ENCODE measurements at places on chromosomes 7 and 10. TPM values are rescaled to one million over a fixed set of nuclear protein-coding genes. Genes with fewer than 3 reads are reported as not detected.

DNA sequence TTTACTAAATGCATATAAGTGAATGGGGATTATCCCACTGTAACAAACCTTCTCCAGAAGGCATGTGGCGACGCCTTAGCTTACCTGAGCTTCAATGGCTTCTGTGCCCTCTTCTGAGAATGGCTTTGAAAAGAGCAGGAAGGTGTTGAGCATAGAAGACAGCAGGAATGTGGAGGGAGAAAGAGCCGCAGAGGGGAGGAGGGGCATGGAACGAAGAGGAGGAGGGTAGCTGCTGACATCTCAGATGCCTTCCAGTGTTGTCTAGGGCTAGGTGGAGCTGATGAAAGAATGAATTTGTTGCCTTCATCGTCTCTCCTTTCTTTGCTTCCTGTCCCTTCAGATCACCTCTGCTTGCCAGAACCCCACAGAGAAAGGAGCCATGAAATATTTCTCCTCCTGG lies 86.2 kb downstream of the ITIH5 start:
- DNase-seq, result no peak

DNA sequence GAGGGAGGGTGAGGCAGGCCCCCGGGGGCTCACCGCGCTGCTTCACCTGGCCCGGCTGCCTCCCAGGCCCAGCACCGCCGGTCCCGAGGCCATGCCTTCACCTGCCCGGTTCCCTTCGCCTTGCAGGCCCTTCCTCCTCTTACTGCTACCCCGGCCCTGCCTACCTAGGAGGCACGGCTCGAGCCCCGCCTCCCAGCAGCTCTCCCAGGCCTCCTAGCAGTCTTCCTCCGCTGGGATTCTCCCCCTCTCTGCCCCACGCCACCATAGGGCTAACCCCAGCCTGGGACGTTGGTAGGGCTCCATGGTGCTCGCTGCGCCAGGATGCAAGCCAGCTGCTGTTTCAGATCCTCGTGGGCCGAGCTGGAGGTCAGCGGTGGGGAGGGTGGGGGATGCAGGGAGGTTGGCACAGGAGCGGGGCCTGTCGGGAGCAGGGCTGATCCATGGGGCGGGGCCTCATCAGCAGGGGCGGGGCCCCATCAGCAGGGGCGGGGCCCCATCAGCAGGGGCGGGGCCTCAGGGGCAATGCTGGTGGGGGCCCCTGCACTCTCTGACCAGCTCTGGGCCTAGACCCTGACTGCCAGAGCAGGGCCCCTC lies 63.3 kb downstream of the RASGEF1A start:
- no peak for DNase-seq

- no peak for DNase-seq
Measured at GRCh38 chr7:159091041-159091440, 53.6 kb downstream of the VIPR2 start.

DNA sequence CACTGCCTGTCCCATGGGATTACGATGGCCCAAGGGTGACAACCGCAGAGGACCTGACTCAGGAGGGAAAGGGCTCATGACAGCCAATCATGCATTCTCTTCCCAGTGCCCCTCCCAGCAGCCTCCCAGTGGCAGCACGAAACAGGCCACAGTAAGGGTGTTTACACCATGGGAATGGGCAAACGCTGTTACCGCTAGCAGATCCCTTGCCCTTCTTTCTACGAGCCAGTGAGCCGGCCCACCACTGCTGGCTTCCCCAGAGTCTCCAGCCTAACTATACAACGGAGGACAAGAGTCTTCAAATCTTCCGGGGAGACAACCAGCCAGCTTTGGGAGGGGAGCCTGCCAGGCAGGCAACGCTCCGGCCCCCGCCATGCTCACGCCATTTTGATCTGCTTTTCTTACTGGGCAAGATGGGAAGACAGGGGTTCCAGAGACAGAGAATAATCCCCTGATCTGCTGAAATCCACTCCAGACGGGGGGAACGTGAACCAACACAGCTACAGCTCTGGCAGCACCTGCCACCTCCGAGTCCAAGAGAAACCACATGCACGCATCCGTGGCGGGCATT lies 69.8 kb downstream of the SLC29A4 start:
- no peak for DNase-seq

- no peak for DNase-seq
Measured at GRCh38 chr10:7075110-7075509, 335.7 kb downstream of the SFMBT2 start.

- DNase-seq, result peak; percentile 86
Measured at GRCh38 chr10:59536167-59537014, 173.3 kb downstream of the SLC16A9 start.

DNA sequence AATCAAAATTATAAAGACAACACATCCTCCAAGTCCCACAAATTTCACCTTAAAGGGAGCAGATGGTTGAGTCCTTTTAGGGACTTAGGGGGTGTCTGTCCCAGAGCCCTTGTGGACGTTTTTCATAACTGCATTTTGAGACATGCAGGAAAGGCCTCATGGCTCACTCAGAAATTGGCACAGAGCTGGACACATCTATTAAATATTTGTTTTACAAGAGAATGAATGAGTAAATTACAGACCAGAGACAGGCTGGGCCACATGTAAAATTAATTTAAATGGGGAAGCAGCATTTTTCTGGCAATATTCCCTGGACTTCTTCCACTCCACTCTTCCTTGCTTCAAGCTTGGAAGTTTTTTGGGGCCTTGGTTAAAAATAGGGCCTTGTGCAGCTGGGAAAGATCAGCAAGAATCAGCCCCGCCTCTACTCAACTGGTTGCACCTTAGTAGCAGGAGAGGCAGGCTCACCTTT lies 20.0 kb downstream of the LAMB1 start:
- DNase-seq, result no peak

- DNase-seq, result no peak
Measured at GRCh38 chr7:531777-532176, 12.1 kb upstream of the PDGFA start.

GRCh38 chr7:1463676-1464223 lies 4.5 kb upstream of the MICALL2 start:
- no peak for DNase-seq

GRCh38 chr10:109456566-109457301 lies 466.6 kb downstream of the XPNPEP1 start:
- DNase-seq, result no peak

DNA sequence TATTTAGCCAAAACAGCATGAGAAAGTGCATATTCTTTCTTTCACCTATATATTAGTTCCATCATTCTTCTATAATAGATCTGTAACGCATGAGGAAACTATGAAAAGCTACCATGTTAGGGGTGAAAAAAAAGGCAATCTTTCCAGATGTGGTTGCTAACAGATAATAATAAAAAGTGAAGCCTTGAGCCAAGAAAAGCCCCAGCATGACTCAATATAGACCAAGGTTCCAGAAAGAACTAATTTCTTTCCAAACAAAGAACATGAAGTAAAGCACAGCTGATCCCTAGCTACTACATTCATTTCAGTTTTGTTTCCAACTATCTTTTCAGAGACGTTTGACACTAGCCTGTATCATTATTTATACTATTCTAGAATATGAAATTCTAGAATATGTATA lies 16.4 kb downstream of the ARL4A start:
- DNase-seq, result no peak

DNA sequence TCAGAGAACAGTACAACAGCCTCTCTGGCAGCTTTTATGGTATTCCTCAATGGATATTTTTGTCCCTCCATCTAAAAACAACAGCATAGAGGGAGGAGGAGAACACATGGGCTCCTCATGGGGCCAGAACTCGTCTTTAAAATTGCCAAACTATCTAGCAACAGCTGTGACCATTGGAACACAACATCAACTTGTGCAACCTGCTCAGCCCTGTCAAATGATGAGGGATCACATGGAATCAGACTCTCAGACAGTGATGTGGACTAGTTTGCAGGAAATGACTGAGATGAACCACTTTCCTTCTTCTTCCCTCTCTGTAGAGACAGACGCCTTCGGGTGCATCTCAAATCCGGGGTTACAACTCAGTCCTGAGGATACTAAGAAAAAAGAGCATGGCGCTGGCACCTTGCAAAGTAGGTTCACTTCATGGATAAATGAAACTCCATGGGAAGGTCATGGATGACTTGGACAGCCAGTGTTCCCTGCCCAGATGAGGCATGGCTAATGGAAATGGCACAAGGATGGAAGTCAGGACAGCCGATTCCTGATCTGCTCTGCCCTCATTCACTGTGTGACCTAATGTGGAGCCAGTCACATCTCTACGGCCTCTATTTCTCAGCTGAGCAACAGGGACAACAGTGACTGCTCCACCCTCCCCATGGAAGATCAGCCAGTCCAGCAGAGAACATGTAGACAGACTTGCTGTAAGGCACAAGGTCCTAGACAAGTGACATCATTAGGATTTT lies 24.6 kb upstream of the DGKI start:
- no peak for DNase-seq

DNA sequence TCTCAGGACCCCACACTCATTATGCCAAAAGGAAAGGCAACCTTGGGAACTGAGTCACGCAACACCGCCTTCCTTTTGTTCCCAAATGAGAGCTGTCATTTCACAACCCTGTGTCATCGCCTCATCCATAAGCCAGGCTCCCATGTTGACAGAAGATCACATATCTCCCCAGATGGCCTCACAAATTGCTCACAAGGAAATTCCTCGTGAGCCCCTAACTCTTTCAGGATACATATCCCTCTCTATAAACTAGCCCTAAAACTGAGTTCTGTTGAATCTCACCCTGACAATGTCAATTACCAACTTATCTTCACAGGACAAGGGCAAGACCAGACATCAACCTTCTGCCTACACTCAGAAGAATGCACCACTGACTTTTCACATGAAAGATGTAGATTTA lies 22.6 kb downstream of the CCDC3 start:
- no peak for DNase-seq

DNA sequence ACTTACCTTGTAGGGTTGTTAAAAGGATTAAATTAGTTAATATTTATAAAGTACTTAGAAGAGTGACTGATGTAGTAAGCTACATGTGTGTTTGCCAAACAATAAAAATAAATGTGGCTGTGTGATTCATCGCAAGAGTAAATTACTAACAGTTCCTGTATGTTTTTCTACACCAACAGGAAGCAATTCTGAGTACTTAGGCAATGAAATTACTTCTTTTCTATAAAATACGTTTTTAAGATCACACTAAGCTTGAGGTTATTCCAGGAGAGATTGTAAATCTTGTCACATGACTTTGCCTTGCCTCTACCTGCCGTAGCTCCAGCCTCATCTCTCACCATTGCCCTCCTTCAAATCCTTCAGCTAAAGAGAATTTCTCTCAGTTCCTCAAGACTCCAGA lies 18.1 kb upstream of the GSTK1 start:
- DNase-seq, result peak; percentile 19

DNA sequence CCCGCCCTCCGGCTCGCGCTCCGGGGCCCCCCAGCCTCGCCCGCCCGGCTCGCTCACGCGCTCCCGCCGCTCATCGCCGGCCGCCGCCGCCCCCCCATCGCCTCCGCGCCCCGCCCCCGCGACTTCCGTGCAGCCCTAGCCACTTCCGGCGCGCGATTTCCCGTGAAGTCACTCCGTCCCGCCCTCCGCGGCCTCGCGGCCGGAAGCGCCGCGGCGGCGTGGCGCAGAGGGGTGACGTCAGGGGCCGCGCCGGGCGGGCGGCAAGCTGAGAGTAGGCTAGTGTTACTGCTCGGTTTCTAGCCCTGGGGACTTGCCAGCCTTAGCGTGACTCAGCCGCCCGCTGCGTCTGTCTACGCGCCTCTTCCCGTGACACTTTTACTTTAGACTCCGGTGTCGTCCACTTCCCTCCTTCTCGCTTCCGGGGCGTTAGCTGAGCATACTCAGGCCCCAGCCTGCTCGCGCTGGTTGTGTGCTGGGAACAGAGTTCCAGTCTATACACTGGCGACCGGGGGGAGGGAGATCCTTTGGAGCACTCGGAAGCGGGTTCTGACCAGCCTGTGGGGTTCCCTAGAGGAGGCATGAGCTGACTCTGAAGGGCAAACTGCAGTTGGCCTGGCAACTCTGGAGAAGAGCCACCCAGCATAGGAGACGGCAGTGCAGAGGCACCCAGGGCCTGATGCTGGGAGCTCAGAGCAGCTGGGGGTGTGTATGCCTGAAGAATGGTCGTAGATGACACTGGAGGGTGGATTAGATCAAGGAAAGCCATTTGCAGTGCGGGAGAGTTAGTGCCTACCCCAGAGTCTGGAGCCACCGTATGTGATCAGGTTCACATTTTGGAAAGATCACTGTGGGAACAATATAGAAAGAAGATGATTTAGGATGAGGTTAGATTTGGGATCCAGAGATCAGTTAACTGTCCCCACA lies at the start of gene PURB:
Gene PURB (minus strand): TSS at position 137 of the 924 bp plus-strand sequence. CDS start 182 bp downstream, outside the sequence.
- peak; percentile 100 for DNase-seq

- no peak for DNase-seq
Measured at GRCh38 chr7:141071855-141072547, 1.9 kb upstream of the TMEM178B start.

DNA sequence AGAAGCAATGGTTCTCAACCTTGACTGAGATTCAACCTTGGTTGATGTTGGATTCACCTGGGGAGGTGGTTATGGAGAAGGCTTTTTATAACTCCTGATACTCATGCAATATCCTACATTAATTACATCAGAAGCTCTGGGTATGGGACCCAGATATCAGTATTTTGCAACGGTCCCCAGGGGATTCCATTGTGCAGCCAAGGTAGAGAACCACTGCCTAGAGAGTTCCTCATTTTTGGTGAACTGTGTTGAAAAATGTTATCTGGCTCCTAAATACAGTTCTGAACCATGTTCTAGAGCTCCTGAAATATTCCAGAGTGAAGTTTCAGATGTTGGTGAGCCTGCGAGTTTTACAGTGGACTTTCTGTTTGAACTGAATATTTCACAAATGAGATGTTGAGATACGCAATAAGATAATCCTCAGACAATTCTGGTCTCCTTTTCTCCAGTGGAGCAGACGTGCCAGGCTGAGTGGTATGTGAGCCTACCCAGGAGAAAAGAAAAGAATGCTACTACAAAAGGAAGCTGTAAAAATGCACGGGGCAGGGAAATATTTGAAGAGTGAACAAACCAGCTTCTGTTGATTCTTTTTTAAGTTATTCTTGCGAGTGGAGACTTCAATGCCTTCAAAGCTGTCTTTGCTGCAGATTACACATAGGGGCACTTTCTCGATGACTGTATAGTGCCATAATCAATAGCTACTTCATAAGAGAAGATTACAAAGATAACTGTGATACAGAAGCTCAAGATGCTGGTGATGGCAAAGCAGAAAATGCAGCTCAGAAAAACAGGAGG lies 13.6 kb upstream of the C10orf120 start:
- no peak for DNase-seq

Gene CRPPA
- not detected for total RNA-seq

Gene COL1A2
- 0.46 TPM for total RNA-seq

Gene TECPR1
- 24.5 TPM for total RNA-seq

Gene DRGX
- total RNA-seq, result not detected

Gene WDR86
- total RNA-seq, result not detected

Gene CPN1
- total RNA-seq, result not detected

Gene GIMAP8
- not detected for total RNA-seq

Gene CELF2
- 0.72 TPM for total RNA-seq

Gene PRKCQ
- 6.3 TPM for total RNA-seq

All from H4 (cell line).